ENCODE measurements at places on chromosomes 3 and 15.

DNA sequence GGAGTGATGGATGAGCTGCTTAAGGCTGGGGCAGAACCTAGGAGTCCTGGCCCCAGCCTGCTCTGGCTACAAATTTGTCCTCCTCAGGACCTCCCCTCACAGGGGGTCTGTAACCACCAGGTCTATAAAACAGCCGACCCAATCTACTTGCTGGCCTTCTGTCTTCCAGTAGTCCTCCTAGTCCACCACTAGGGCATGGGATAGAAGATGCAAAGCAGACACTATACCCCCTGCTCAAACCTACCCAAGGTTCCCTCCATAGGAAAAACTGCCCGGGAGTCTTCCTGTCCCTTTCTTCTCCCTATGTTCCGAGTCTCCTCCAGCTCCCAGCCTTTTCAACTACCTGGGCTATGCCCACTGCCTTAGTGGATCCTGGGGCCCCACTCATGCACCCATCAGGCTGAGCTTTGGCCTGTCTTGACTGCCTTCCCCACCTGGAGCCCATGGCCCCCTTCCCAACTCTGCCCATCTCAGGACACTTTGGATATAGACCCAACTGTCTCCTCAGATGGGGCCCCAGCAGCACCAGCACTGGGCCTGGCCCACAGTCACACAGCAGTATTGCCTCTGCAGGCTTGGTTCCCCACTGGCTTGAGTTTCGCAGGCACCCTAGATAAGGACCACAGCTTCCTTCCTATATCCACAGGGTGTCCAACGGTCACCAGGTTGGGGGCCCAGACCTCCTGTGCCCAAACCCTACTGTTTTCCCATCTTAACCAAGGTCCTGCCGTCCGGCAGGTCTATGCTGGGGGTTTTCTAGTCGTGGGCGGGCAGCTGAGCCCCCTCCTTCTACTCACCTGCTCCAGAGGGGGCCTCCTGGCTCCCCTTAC is 1.1 kb downstream of the HYAL3 start:
- DNase-seq = no peak

DNA sequence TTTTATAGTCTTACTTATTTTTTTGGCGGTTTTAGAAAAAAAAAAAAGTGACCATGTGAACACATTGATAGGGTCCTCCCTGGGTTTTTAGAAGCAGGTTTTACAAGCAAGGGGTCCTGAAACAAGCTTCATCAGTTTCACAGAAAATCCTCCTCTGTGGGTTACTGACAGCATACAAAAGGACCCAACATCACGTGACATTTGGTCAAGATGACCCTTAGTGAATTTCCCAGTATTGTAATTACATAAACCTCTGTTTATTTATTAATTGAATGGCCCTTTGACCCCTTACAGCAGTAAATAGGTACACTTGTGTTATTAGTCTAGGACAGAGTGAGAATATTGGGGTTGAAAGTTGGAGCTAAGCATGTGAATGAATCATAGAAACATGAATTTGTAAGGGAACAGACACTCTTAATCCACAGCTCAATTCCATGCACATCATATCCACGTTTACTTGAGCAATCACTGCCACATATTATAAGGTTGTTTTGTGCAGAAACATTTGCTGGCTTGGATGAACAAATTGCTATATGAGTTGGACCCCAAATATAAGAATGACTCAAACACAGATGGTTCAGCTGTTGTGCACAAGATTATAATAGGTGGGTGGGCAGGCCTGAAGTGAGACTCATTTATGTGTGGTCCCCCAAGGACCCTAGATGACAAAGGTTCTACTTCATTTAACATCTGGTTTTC is 137.5 kb downstream of the ZNF385D start:
- no peak for DNase-seq

DNA sequence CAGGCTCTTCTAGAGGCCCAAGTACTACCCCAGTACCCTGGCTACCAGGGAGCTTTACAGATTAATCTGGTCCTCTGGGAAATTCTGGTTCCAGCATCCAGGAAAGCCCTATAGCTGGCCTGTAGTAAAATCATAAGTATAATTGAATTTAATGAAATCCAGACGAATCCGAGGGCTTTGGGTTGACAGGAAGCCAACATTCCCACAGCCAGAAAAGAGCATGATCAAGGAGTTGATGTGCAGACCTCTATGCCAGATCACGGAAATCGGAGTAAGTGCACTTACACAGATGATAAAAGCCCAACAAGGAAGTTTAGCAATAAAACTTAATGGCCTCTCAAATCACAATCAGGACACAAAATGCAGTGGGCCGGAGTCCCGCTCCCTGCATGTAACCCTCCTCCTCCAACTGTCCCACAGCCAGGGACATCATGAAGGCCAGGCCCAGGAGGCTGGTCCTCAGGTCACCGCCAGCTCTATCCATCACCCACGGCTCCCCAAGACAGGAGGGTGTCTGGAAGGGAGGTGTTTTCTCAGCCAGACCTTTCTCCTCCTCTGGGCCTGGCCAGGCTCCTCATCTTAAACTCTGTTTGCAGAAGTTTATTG is 62.8 kb upstream of the SEC22A start:
- DNase-seq = no peak

DNA sequence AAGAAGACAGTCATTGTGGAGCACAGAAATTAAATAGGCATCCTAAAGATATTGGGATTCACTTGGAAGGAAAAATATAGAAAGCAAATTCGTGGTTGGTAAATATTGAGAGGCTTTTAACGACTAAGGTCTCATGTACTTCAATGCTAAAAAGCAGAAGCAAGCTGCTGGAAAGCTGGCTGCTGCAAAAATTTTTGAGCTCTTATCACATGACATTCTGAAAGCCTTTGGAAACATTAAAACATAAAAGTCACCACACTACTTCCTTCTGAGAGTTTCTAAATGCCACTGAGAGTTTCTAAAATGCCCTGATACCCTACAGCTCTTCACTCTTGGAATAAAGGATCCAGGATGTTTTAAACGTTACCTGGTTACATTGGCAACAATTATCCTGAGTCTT is 39.0 kb upstream of the CBLB start:
- no peak for DNase-seq

- DNase-seq = no peak
These were observed 181.9 kb downstream of the SV2B start for GRCh38 chr15:91281947-91282346.

DNA sequence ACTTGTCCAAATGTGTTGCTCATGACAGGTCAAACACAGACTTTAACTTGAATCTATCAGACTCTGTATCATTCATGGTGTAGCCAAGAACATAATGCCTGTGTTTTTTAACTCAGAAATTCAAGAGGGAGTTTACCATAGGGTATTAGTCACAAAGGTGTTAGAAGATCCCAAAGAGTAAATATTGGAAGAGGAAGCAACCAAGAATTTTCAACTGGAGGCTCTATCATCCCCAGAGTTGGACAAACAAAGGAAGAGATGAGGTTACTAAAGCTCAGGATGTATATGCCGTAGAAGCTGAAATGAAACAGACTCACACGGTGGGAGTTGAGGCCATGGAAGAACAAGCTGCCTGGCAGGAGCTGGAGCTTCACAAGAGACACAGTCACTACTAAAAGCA is 116.2 kb upstream of the COL8A1 start:
- DNase-seq = no peak

DNA sequence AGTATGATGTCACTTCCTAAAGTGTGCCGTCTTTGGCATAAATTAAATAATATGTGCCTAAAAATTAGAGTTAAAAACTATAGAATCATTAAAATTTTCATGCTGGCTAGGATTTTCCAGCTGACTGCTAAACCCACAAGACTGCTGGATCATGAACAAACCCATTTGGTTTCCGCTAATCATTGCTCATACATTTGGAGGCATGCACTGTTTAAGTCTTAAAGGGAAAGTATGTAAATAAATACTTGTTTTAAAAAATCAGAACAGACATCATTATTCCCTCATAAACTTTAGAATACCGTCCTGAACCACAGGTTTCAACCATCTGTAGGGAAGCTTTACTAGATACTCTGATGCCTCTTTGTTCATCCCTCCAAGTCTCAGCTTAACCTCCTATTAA is 26.5 kb downstream of the ATP6V1A start:
- no peak for DNase-seq

- DNase-seq = no peak
These were observed 21.0 kb downstream of the PRICKLE2 start for GRCh38 chr3:64203969-64204908.

GRCh38 chr15:67145710-67146109 is 80.3 kb downstream of the SMAD3 start:
- no peak for DNase-seq

GRCh38 chr3:154018100-154018696 is 103.0 kb upstream of the ARHGEF26 start:
- no peak for DNase-seq

GRCh38 chr3:6601374-6601773 is 259.5 kb upstream of the GRM7 start:
- no peak for DNase-seq

Measured in GM18507 (cell line).